GM06990 (cell line): ENCODE measurements at places on chromosomes 7 and 10.

DNA sequence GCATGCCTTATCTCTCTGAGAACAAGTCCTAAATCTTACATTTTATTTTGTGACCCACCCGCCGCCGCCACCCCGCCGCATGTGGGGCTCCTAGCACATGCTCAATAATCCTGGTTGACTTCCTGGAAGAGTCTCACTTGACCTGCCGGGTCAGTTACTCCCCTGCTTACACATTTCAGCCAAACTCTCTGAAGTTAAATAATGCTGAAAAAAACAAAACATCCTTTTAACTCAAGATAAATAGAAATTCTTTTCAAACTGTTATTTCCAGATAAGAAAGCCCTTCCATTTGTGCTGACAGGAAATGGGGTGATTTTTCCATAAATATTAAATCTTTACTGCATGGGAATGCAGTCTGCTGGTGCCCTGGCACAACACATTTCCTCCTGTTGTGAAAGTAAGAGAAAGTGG lies 123.5 kb downstream of the ABLIM1 start:
- no peak for DNase-seq

- peak; percentile 33 for DNase-seq
These were observed 97.8 kb downstream of the CHST15 start for GRCh38 chr10:123995461-123996131.

- no peak for DNase-seq
These were observed 142.5 kb downstream of the RNF216 start for GRCh38 chr7:5638994-5639393.

- no peak for DNase-seq
These were observed 152.4 kb upstream of the GNAI1 start for GRCh38 chr7:79982141-79982770.

DNA sequence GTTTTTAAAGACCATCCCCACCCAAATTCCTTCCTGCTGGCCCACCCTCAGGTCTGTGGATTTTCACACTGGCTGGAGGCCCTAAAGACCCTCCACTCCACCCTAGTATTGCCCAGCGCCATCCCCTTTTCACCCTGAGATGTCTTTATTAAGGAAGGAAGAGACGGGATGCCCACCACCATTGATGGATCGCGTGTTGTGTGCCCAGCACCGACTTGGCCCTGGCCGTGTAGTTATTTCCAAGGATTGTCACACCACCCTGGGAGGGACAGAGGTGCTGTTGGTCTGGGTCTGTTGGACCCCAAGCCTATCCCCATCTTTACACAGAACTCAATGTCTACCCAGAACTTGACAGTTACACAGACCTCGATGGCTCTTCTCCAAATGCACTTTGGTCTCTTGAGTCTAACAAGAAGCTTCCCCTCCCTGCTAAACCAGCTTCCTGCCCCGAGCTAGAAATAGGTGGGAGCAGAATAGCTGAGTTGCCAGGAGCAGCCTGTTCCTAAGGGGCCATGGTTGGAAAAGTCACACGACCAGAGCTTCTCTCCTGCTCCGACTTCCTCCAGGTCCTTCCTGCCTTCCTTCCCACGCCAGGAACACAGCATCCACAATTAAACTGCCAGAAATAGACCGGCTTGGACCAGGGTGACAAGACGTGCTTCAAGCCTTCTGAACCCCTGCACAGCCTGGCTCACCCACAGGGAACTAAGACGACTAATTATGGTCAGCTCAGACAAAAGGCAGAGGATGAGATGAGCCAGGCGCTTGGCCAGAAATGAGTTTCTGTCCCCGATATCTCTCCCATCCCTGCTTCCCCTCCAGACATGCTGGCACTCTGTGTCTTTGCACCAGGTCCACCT lies 139.5 kb upstream of the CHST15 start:
- DNase-seq = no peak

GRCh38 chr7:104836976-104837375 lies 177.0 kb upstream of the KMT2E start:
- no peak for DNase-seq

DNA sequence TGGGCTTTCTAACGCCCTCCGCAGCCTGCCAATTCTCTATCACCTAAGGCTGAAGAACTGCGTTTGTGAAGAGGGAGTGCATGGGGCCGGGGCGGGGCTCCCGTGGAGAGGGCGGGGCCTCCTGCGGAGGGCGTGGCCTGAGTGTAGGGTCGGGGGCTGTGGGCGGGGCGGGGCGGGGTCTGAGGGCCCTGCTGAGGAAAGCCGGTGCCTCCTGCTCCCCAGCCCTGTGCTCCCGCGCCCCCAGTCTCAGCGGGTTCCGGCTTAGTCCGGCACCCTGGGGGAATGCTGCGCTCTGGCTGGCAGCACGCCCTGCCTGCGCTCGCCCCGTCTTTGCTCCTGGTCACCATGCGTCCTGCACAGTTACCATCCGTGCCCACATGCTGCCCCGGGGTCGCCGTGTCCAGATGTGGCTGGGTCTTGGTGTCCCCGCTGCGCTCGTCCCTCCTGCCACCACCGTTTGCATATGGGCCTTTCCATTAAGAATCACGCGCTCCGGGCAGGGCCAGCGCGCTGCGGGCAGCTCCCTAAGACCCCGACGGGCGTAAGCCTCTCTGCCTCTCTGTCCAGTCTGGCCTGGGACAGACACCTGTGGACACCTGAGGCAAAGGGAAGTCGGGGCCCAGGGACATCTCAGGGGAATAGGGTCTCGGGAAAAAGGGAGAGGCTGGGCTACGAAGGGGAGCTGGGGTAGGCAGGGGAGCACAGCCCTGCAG lies 144.0 kb upstream of the RET start:
- DNase-seq = no peak

- peak; percentile 11 for DNase-seq
These were observed 9.0 kb upstream of the CFTR start for GRCh38 chr7:117470777-117471176.

DNA sequence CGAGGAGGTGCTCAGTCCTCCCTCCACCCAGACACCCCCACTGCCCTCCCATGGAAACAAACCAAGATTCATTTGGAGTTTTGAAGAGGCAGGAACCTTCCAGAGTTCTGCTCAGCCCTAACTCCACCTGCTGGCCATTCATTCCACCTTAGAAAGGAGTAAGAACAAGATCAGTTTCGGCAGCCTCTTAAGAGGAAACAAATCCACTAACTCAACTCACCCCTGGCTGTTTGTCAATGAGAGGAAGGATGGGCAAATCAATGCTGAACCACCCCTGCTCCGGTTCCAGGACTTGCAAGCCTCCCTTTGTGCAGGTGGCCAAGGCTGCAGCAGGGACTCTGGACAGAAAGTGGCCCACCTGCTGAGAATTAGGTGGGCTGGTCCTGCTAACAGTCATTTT lies 26.2 kb downstream of the CCDC3 start:
- no peak for DNase-seq

DNA sequence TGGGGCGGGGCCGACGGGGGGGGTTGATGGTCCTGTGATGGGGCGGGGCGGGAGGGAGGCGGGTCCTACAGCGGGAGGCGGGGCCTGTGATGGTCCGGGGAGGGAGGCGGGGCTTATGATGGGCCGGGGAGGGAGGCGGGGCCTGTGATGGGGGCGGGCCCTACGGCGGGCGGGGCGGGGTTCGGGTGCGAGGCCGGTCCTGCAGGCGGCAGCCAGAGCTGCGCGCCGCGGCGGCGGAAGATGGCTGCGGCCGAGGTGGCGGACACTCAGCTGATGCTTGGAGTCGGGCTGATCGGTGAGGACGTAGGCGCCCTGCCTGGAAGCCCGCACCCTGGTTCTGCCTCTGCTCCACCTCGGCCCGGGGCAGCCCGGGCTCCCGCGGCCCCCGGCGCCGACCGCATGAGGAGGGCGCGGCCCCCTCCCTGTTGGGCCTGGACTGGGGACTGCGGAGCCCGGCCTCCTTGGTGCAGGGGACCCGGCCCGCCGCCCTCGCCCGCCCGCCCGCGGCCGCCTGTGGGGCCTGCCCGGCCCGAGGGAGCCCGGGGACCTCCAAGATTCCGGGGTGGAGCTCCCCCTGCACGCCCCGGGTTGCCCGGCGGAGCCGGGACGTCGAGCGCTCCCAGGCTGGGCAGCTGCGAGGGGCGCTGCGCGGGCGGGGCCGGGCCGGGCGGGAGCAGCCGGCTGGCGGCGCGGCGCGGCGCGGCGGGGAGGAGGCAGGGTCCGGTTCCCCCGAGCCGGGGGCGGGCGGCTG lies at the start of gene DENND10:
TSS of gene DENND10 (plus strand) at position 211 of the 751 bp plus-strand sequence. CDS start at position 241, 30 bp downstream.
- DNase-seq = peak; percentile 85

- no peak for DNase-seq
These were observed 31.6 kb upstream of the AGMO start for GRCh38 chr7:15593382-15593781.

GRCh38 chr7:30817371-30817767 lies 46.2 kb downstream of the MINDY4 start:
- DNase-seq = no peak

GRCh38 chr7:68147614-68148238 lies 1151.1 kb downstream of the TYW1 start:
- no peak for DNase-seq

DNA sequence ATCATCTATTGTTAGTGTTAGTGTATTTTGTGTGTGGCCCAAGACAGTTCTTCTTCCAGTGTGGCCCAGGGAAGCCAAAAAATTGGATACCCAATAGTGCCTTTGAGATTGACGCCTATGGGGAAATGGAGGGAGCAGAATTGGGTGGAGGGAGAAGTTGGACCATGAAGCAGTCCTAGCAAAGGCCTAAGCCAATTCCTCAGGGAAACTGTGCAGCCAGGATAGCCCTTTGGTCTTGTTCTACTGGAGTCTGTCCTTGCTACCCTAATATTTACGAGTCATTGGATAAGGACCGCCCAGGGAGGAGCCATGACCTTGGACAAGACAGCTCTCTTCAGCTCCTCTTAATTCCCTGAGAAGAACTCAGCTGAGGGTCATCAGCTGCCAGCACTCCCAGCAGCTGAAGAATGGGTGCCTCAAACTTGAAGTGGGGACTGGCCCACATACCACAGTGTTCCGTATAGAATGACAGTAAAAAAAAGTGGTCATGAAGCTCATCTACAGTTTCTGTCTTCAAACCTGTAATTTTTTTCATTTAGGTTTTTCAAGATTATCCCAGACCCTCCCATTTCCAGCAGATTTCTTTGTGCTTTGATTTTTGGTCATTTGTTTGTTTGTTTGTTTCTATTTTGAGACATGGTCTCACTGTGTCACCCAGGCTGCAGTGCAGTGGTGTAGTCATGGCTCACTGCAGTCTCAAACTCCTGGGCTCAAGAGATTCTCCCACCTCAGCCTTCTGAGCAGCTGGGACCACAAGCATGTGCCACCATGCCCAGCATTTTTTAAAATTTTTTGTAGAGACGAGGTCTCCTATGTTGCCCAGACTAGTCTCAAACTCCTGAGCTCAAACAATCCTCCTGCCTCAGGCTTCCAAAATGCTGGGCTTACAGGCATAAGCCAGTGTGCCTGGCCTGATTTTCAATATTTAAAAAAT lies 81.2 kb downstream of the C1GALT1 start:
- DNase-seq = no peak

DNA sequence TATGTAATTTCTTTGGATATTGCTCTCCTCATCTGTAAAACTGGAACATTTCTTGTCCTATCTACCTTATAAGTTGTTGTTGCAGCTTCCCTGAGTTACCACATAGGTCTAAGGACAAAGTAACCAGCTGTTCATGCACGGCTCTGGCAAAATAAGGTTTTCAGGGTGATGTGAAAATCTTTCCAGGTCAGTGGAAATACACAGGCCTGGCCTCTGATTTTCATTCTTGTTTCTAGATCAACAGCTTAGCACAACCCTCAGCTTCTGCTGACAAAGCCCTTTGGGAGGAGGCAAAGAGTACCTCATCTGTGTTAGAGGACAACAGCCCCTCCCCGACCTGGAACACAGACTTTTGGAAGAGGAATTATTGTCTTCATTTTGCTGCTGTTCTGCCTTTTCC lies 117.5 kb upstream of the AGK start:
- DNase-seq = no peak

- DNase-seq = no peak
These were observed 19.9 kb downstream of the ATAD1 start for GRCh38 chr10:87798082-87798481.

- no peak for DNase-seq
These were observed 4.8 kb upstream of the ZNRF2 start for GRCh38 chr7:30279653-30279904.

DNA sequence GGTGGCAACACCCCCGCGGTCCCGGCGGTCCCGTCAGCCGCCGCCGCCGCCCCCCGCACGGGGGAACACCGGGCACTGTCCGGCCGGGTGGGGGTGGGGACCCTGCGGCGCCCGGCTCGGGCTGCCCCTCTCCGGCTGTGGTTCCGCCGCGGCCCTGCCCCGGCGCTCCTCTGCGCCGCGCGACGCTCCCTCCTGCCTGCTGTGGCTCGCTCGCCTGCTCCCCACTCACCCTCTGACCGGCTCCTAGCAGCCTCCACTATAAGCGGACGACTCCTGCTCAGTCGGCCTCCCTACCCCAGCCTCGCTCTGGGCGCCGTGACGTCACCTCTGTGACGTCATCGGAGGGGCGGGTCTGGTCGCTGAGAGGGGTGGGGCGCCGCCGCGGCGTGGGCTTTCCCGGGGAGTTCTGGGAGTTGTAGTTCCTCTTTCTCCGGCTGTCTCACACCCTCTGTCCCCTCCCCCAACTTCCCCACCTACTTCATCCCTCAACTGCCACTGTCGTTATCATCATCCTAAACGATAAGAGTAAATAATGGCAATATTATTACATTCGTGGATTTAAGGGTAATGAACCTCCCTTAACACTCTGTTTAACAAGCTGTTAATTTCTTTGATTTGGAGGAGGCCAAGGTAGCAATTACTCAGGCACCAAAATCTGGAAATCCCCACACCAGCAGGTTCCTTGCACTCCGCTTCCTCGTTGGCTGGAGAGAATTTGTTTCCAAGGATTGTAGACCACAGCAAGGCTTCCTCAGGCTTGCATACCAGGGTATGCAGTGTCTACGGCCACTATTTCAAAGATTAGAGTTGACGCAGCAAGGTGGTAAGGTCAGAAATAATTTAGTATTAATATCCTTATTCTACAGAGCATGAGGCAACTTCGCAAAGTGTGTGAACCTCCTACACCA lies at the start of gene UBE2H:
TSS of gene UBE2H (minus strand) at position 308 of the 908 bp plus-strand sequence. CDS start 405 bp downstream, outside the sequence.
- peak; percentile 94 for DNase-seq

- DNase-seq = no peak
These were observed 52.5 kb downstream of the WNT2 start for GRCh38 chr7:117270371-117270770.

DNA sequence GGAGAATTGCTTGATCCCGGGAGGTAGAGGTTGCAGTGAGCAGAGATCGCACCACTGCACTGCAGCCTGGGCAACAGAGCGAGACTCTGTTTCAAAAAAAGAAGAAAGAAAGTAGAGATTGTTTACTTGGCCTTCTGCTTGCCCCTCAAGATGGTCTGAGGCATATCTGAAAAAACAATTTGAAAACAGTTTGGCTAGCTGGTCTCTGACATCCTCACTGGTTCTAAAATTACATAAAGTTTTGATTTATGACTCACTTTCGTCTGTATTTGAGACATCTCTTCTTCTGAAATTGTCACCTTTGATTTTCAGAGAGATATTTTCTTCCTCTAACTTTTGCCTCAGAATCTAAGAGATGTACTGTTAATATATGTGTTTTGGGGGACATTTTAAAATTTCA lies 49.6 kb upstream of the HELLS start:
- DNase-seq = peak; percentile 73

DNA sequence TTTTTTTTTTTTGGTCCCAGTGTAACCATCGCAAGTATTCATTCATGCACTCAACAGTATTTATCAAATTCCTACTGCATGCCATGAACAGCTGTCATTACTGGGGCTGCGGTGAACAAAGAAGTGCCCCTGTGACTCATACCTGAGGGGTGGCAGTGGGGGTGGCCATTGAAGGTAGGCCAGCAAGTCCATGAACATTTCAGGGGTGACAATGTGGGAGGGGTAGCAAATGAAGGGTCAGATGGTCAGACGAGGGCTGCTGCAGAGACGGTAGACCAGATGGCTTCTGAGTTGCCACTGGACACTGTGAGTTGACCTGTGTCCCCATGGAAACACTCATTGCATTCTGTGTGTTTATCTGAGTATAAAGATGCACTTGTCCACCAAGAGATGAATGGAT lies 92.5 kb upstream of the PITRM1 start:
- DNase-seq = no peak
